ENCODE measurements at places on chromosomes 7 and 10. TPM values are rescaled to one million over a fixed set of nuclear protein-coding genes. Genes with fewer than 3 reads are reported as not detected.

- H3K27me3 ChIP-seq = peaks cover 2% of the 10 kb centered on the region
- peaks cover 2% of the 10 kb centered on the region for H3K4me1 ChIP-seq
Observed at GRCh38 chr10:124325633-124325914, 93.1 kb downstream of the OAT start.

DNA sequence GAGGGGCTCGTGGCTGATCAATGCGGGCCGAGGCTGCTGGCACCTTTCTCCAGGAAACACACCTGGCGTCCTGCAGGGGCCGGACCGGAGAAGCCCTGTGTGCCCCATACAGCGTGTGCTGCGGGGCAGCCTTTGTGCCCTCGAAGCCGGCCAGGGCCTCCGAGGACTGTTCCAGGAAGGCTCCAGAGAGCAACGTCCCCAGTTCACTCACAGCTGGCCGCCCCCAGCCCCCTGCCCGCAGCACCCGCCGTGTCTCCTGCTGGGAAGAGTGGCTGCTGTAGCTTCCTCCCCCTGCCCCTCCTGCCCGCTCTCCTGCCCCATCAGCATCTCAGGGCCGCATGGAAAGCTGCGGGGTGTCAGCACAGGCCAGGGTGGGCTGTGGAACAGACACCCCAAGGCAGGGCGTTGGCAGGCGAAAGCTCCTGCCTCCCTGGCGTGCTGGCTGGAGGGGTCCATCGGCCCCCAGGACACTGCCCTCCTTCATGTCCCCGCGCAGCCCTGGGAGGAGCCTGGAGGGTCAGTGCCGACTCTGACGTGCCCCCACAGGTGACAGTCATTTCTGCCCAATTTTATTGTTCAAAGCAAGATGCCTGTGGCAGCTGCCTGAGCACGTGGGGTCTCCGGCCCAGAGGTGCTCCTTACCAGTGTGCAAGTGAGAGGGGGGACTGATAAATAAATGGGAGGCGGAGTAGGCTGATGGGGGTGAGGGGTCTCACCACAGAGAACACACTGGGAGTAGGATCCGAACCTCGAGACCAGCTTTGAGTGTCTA lies 95.8 kb upstream of the DIP2C start:
- no peak for DNase-seq
- no peaks in the 10 kb centered on the region for H3K4me1 ChIP-seq
- H3K27ac ChIP-seq = no peak overlapping the region

- H3K27ac ChIP-seq = no peak overlapping the region
- H3K4me1 ChIP-seq = no peaks in the 10 kb centered on the region
- H3K36me3 ChIP-seq = no peaks in the 10 kb centered on the region
- no peak for DNase-seq
- H3K27me3 ChIP-seq = no peaks in the 10 kb centered on the region
Observed at GRCh38 chr10:2476812-2477553, 590.4 kb upstream of the PFKP start.

- peaks cover 2% of the 10 kb centered on the region for H3K36me3 ChIP-seq
- no peaks in the 10 kb centered on the region for H3K27me3 ChIP-seq
- no peaks in the 10 kb centered on the region for H3K4me1 ChIP-seq
- no peak overlapping the region for H3K4me3 ChIP-seq
Observed at GRCh38 chr10:21758239-21758638, 224.2 kb downstream of the MLLT10 start.

- no peak overlapping the region for H3K27ac ChIP-seq
- no peak overlapping the region for H3K4me3 ChIP-seq
- peaks cover 10% of the 10 kb centered on the region for H3K4me1 ChIP-seq
- no peaks in the 10 kb centered on the region for H3K36me3 ChIP-seq
Observed at GRCh38 chr10:120946497-120946896, 95.3 kb downstream of the WDR11 start.

Gene TMEM176B
- 0.61 TPM for total RNA-seq
